PC-3 (cell line): ENCODE measurements at places on chromosomes 6 and 20. TPM values are rescaled to one million over a fixed set of nuclear protein-coding genes. Genes with fewer than 3 reads are reported as not detected.

DNA sequence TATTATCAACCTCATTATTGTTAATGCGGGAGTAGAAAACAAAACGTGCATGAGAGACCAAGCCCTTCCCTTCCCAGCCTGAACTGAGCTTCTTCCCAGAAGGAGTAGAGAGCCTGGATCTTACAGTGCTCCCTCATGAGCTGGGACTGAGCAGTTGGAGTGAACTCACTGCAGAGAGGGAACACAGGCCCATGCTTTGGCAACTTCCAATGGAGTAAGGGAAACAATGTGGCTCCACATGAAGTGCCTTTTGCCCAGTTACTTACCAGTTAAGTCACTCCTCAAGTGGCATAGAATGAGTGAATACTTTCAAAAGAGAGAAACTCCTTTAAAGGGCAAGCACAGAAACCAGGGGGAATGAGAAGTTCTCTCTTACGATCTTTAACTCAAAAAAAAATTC lies 12.4 kb downstream of the FHL5 start:
- no peak overlapping the region for H3K27ac ChIP-seq
- DNase-seq = no peak
- no peaks in the 10 kb centered on the region for H3K27me3 ChIP-seq
- no peaks in the 10 kb centered on the region for H3K4me1 ChIP-seq

GRCh38 chr20:11700831-11701230 lies 216.9 kb upstream of the BTBD3 start:
- H3K27me3 ChIP-seq = peaks cover 33% of the 10 kb centered on the region
- H3K4me3 ChIP-seq = no peak overlapping the region
- no peak for DNase-seq
- no peak overlapping the region for H3K27ac ChIP-seq
- no peaks in the 10 kb centered on the region for H3K4me1 ChIP-seq

The ARFGEF3 gene
- 7.8 and 8.8 TPM in 2 replicates for total RNA-seq

- peak overlapping the region; percentile 60 for H3K4me3 ChIP-seq
- peak; percentile 75 for DNase-seq
- H3K27ac ChIP-seq = no peak overlapping the region
- no peaks in the 10 kb centered on the region for H3K36me3 ChIP-seq
Measured at GRCh38 chr6:52995913-52996645, 995 bp upstream of the GSTA4 start.

The TOX2 gene
- 0.98 and 1.8 TPM in 2 replicates for total RNA-seq
